A549 treated with AZD2906 at 1 μM for 4 hours (cell line): ENCODE measurements at places on chromosomes 12 and 14. TPM values are rescaled to one million over a fixed set of nuclear protein-coding genes. Genes with fewer than 3 reads are reported as not detected.

The GALNT6 gene
- total RNA-seq, result 2.4 to 3.3 TPM (median 3.1 TPM) in 5 replicates

The ADAMTS20 gene
- not detected in 5 replicates for total RNA-seq

The TAS2R8 gene
- total RNA-seq, result not detected in 5 replicates

The GSC gene
- total RNA-seq, result 0.29 to 0.49 TPM (median 0.33 TPM) in 5 replicates

The OR6C74 gene
- total RNA-seq, result not detected in 5 replicates

The ASCL1 gene
- total RNA-seq, result not detected in 5 replicates

The ATP23 gene
- 4.6 to 5.4 TPM (median 4.9 TPM) in 5 replicates for total RNA-seq

The STXBP6 gene
- total RNA-seq, result 2.4 to 3.1 TPM (median 2.7 TPM) in 5 replicates

The KERA gene
- not detected in 5 replicates for total RNA-seq

The GNG2 gene
- 2.7 to 3.6 TPM (median 3.3 TPM) in 5 replicates for total RNA-seq

The NID2 gene
- total RNA-seq, result 30.0 to 41.7 TPM (median 31.8 TPM) in 5 replicates

The SSPN gene
- 0.25 to 0.73 TPM (median 0.38 TPM) in 5 replicates for total RNA-seq

The HOXC11 gene
- total RNA-seq, result 0.59 to 0.85 TPM (median 0.80 TPM) in 5 replicates
